ENCODE measurements at places on chromosomes 6 and 20.

DNA sequence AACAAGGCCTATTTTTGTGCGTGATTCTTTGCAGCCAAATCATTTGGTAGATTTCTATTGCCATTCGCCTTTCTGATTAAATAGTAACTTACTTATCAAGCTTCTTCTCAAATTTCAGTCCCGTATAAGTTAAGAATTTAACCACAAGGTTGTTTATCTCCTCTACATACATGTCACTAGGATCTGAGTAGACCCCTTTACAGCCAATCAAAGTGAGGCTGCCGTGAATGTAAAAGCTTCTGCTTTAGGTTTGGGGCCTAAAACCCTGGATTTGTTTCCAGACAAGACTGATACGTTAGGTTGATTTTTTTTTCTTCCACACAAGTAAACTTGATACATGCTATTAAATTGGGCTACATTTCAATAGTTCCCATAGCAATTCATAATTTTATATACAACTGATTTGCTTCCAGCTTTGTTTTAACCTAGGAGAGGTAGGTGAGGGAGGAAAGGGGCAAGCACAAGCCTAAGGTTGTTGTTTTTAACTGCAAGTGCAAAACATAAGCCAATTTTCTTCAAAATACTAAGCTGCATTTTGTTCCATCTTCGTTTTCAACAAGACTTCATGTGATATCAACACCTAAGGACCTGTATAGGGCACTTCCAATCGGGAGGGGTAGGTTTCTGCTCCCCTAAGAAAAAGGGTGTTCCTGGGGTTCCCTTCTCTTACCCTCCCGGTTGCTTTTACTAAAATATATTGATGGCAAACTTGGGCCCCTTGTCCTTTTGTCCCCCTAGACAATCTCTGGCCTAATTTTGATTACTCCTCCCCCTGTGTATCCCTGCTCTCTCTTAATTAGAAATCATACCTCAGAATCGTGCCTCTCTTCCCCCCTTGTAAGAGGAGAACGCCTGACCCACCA is 1.7 kb downstream of the RANBP9 start:
- no peak for DNase-seq

GRCh38 chr20:36768768-36769430 is 4.7 kb downstream of the DSN1 start:
- DNase-seq, result peak; percentile 26

- DNase-seq, result no peak
These were observed 2.5 kb upstream of the PTPRT start for GRCh38 chr20:43191946-43192863.

DNA sequence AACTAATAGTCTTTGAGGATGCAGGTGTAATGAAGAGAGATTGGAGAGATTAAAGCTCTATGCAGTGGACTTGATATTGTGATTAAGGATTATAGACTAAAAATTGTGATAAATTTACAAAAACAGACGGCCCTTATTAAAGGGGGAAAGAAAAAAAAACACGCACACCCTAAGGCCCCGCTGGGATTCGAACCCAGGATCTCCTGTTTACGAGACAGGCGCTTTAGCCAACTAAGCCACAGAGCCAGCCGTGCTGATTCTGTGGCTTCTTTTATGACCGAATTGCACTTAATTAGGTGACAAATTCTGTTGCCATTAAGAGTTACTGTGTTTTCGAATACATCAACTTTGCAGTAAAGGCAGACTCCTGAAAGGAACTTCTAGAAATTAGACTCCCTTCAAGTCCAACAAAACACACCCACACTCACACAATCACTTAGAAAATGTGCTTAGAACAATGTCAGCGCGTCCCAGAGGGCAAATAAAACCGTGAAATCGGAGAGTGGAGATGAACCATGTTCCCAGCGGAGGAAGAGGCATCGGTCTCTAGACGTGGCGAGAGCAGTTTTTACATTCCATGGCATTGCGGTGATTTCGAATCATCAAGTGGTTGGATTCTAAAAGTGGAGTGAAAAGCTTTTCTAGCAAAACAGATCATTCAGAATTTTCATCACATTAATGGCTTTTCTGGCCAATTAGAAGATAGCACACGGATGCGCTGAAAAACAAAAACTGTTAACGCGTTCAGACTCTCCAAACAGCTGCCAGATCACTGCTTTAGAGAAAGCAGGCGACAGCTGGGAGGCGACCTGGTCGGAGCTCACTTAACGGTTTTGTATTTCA is 122.6 kb downstream of the GPX5 start:
- peak; percentile 73 for DNase-seq

DNA sequence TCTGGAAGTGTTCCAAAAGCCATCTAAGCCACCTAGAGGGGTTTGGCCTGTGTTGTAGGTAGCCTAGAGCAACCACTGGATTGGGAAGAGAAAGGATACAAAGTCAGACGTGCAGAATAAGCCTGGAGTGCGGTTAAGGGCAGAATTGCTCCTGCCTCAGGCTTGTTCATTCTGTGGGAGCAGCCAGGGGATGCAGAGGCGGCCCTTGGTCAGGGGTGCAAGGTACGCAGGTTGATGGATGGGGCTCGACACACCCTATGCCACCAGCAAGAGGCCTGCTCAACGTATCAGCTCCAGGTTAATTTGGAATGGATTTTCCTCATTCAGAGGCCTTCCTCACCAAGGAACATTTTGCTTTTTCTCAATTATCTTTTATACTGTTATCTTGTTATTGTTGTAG is 129.8 kb downstream of the SLC23A2 start:
- DNase-seq, result no peak

GRCh38 chr6:121652726-121653623 is 217.5 kb downstream of the GJA1 start:
- DNase-seq, result peak; percentile 90

GRCh38 chr20:44247586-44248409 is 690 bp downstream of the GDAP1L1 start:
- DNase-seq, result peak; percentile 9

DNA sequence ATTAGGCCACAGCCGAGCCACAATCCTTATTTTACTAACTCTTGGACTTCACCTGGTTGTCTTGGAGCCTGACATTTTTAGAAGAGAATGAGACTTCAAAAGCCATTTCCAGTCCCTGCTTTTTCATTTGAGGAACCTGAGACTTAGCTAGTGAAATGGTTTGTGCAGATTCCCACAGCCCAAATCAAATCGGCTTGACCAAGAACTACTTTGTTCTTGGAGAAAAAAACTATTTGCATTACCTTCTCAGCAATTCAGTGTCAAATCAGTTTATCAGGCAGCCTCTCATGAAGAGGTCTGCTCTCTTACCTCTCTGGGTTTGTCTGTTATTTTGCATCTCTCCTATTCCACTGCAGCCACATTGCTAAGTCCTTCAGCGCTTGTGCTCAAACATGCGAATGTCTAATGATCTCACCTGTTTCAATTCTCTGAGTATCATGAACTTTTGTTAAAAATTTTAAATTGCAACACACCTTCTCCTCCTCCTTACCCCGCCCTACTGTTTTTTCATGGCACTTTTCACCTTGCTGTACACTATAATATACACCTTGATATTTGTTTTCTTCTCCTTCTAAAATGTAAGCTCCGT is 573 bp upstream of the IFNGR1 start:
- DNase-seq, result no peak

DNA sequence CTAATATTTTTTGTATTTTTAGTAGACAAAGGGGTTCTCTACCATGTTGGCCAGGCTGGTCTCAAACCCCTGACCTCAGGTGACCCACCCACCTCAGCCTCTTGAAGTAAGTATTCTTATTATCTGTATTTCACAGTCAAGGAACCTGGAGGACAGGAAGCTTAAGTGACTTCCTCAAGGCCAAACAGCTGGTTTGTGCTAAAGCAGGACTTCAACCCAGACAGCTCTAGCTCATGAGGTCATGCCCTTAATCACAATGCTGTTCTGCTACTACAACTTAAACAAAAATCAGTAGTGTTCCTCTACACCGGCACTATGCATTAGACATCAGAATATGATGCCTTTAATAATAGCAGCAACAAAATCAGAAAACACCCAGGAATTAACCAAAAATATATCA is 168.9 kb downstream of the ADGB start:
- no peak for DNase-seq

DNA sequence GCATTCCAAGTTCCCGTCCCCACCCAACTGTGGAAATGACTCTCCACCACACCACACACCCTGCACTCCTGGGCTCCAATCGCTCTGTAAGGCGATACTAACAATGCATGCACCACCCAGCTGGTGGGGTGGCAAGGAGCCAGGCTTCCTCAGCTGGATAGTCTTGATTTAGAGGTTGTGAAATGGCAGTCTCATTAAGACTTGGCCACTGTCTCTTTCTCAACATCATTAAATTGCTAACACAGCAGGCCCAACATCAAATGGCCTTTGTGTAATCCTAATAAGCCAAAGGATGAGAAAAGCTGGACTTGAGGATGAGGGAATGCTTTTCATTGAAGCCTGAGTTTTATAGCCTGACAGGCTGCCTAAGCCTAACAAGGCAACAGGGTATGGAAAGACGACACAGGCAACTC is 223.7 kb downstream of the GMDS start:
- DNase-seq, result peak; percentile 63

GRCh38 chr6:101013612-101014195 is 132.6 kb upstream of the ASCC3 start:
- DNase-seq, result no peak

DNA sequence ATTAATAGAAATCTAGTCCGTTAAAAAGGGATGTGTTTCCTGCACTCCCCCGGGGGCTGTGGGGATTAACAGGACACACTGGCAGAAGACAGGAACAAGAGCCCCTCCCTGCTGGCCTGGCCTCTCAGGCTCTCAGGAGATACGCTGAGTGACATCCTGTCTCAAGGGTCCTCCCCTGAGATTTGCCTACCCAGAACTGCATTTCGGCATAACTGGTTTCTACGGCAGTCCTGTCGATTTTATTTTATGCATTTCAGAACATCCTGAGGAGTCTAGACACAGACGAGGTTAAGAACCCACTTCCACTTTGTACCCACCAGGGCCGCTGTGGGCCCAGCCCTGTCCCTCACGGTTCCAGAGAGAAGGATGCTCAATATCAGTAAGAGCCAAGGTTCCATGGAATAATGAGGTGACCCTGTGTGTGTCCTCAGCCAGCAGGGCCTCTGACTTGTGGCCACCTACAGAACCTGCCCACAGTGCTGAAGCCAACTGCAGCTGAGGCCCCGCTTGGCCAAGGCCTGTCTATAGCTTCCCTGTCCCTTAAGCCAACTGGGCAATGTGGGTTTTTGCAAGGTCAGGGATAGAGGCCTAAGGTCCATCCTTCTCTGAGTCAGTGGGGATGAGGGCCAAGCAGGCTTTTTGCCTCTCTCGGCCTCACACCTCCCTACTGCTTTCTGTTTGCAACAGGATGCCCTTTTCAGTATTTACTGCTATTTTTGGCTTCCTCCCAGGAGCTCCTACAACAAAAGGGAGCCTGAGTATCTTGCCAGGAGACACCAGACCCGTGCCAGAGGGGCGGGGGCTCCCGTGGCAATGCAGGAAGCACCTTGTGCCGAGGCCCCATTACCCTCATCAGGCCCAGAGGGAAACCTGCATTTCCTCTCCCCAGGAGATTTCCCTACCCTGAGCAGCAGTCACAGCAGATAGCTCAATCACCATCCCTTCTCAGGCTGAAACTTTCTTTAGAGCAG is 14.7 kb downstream of the UQCC2 start:
- DNase-seq, result peak; percentile 27

GRCh38 chr6:4503700-4504099 is 272.5 kb upstream of the CDYL start:
- DNase-seq, result no peak

GRCh38 chr20:1964659-1965405 is 29.0 kb downstream of the PDYN start:
- DNase-seq, result no peak

GRCh38 chr6:4336084-4336483 is 200.7 kb upstream of the ECI2 start:
- DNase-seq, result no peak

GRCh38 chr6:115485400-115485799 is 575.3 kb downstream of the FRK start:
- DNase-seq, result no peak

- peak; percentile 55 for DNase-seq
These were observed 64.4 kb downstream of the SULF2 start for GRCh38 chr20:47720636-47721427.

GRCh38 chr6:152250127-152250526 is 387.0 kb downstream of the SYNE1 start:
- no peak for DNase-seq

- DNase-seq, result no peak
These were observed 22.2 kb downstream of the EIF2S2 start for GRCh38 chr20:34089655-34090345.

GRCh38 chr6:113860181-113860955 is 3.2 kb downstream of the MARCKS start:
- no peak for DNase-seq

GRCh38 chr6:93849857-93850256 is 430.5 kb upstream of the EPHA7 start:
- no peak for DNase-seq

DNA sequence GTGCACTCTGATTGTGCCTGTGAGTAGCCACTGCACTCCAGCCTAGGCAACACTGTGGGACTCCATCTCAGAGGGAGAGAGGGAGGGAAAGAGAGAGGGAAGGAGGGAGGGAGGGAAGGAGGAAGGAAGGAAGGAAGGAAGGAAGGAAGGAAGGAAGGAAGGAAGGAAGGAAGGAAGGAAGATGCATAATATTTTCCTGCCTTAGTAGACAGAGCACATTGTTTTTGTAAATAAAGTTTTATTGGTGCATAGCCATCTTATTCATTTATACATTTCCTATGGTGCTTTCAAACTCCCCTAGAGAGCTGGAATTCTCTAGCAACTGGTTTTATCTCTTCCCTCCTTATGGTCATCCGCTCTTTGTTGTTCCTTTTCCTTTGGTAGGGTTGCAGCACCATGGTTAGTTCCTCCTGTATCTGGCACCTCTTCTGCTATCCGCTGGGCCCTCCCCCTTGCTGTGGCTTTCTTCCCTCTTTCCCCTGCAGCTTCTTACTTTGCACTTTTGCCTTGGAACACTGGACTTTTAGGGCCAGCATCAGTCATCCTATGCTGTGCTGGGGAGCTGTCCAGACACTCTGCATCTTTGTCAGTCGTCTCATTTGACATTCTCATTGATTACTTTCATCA is 20.2 kb downstream of the GPR6 start:
- DNase-seq, result no peak

DNA sequence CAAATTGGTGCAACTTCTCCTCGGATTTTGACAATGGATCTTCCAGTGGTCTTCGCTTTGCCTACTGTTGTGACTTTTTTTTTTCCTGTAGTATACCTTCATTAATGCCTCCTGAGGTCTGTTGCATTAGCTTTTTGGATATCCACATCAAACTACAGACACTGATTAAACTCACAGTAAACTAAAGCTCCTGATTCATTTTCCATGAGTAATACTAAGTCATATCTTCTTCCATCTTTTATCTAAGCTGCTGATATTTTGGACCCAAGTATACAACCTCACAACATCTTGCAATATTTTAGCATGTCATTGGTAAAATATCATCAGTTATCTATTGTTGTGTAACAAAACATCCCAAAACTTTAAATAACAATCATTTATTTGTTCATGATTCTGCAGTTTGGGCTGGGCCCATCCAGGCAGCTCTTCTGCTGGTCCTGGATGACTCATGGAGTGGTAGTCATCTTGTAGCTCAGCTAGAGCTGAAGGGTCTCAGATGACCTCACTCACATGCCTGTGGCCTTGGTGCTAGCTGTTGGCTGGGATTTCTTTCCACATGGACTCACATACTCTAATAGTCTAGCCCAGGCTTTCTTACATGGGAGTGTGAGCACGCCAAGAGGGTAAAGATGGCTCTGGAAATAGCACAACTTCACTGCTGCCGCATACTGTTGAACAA is 78.3 kb upstream of the SRSF6 start:
- peak; percentile 41 for DNase-seq

- no peak for DNase-seq
These were observed 129.0 kb downstream of the CEP57L1 start for GRCh38 chr6:109224107-109224875.

GRCh38 chr6:159714404-159714803 is 12.9 kb upstream of the WTAP start:
- no peak for DNase-seq

GRCh38 chr20:5100684-5101347 is 18.9 kb downstream of the PCNA start:
- DNase-seq, result peak; percentile 44
